ENCODE measurements at places on chromosomes 1 and 21.

DNA sequence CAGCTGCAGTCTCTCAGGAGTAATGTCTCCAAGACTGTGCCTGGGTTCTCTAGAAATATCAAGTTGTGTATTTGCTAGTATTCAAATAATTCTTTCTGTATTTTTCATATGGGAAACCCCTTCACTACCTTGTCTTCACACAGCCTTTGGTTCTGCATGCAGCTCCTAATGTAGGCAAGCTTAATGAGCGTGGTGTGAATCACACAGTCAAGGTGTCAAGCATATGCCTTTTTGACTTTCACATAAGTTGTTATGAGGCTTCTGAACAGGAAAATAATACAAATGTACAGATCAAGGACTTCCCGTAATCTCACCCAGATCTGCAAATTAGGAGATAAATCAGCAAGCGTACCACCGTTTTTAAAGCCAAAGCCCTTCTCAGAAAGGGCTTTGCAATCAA is at the start of gene FCRL3:
TSS of gene FCRL3 (minus strand) at position 38 of the 400 bp plus-strand sequence. CDS start 280 bp downstream, outside the sequence.
- no peak for DNase-seq

GRCh38 chr1:183804916-183805841 is at the start of gene RGL1:
TSS of gene RGL1 (plus strand) at chr1:183805120. CDS start at chr1:183805298, 178 bp downstream.
- DNase-seq: peak; percentile 93

DNA sequence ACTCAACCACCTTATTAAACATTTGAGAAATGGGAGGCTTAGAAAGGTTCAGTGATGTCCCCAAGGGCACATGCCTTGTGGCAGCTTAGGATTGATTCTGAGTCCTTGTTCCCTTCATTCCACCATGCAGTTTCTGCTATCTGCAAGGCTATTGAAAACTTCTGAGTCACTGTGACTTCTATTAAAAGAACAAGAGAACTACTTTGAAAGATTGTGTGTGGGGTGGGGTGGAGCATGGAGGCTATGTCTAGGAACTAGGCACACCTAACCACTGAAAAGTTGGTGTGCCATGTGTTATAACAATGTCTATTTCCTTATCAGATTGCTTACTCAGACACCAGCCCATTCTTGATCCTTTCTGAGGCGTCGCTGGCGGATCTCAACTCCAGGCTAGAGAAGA is 10.8 kb downstream of the MTARC1 start:
- DNase-seq: peak; percentile 49

DNA sequence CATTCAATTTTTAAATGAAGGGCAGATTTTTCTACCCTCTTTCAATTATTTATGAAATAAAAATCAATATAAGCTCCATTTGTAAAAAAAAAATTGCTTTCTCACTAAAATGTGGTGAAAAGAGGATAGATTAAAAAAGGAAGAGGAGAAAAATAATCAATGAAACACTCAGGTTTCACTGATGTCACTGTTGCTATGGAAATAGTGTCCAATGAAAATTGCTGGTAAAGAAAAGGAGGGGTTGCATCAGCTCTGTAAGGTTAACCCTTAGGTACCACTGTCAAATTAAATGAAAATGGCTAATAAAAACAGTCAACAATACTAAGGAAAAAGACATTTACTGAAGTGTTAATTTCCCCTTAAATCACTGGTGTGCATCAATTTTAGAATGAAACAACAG is 91.6 kb upstream of the TTC39A start:
- DNase-seq: peak; percentile 34

DNA sequence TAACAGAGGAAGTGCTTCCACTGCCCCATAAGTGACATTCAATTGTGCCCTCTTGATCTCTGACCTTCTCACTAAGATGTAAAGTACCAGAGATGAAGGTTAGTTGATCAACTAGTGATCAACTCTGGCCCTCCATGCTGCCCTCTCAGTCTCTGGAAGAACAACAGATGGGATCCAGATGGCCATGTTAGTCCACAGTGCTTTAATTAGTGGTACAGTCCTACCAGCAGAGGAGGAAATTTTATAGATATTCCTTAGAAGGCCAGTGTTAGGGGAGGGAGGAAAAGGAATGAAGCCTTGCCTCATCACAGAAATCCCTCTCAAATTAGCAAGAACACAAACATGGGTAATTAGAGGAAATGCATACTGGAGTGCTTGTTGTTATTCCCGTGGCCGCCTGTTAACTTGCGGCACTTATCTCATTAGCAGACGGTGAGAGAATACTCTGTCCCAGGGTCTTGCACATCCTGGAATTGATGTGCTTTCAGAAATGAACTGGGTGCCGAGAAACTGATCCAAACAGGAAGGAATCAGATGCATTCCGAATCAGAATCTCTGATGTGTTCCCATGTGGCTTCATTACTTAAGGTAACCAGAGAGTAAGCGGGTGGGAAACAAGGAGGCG is 91.1 kb upstream of the RGS4 start:
- DNase-seq: no peak

DNA sequence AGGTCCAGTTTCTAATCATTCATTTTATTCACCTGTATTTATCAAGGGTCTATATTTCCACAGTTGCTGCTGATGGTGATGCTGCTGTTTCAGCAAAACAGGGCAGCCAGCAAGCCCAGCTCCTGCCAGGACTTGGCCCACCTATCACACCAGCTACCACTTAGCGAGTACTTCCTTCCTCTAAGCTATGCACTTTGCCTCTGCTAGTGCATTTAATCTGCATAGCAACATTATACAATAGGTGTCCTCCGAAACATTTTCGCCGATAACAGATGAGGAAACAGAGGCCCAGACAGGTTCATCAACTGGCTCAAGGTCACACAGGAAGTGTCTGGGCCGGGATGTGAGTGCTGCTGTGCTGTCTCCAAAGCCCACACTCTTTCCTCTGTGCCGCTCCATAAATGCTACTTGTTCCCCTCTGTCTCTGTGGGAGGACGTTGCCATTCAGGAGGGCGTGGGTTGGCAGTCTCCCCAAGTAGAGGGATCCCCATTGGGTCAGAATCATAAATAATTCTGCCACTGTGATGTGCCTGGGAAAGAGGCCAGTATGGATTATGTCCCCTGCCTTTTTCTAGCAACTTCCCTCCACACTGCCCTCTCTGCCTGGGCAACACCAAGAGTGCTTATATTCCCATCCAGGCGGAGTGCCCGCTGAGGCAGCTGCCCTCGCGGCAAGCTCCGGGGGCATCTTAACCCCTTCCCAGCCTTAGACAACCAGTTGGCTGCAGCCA is 9.4 kb upstream of the PLEKHA6 start:
- DNase-seq: peak; percentile 44

- no peak for DNase-seq
These were observed 41.3 kb downstream of the ICOSLG start for GRCh38 chr21:44199448-44199847.

DNA sequence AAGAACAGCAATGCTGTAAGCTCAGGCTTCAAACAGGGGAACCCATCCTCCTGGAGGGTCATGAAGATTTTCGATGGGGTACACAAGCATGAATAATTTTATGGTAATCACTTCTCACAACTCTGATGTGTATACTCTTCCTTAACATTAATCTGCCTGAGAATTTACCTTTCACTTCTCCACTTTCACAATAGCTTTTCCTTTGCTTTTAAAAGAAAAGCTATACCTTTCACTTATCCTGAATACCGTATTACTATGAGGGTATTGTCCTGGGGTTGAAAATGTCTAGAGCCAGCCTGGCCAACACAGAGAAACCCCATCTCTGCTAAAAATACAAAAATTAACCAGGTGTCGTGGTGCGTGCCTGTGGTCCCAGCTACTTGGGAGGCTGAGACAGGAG is 12.7 kb upstream of the ZYG11B start:
- DNase-seq: no peak

- no peak for DNase-seq
These were observed 19.7 kb downstream of the FGGY start for GRCh38 chr1:59316497-59317128.

DNA sequence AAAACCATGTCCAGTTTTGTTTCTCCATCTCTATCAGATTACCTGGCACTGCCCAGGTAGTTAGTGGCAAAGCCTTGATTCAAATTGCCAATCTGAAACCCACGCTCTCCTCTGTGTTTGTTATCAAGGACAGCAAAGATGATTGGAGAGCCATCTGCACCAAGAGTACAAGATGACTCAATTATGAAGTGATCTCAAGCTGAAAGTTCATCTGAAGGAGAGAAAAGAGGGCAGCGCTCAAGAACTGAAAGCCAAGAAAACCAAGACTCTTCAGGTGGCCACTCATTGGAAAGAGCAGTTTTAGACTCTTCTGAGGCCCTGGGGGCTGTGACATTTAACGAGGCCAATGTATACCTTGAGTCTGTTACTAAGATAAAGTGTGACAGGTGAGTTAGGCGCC is 13.8 kb downstream of the RXRG start:
- no peak for DNase-seq

GRCh38 chr21:33769057-33769456 is 126.8 kb downstream of the ITSN1 start:
- no peak for DNase-seq

DNA sequence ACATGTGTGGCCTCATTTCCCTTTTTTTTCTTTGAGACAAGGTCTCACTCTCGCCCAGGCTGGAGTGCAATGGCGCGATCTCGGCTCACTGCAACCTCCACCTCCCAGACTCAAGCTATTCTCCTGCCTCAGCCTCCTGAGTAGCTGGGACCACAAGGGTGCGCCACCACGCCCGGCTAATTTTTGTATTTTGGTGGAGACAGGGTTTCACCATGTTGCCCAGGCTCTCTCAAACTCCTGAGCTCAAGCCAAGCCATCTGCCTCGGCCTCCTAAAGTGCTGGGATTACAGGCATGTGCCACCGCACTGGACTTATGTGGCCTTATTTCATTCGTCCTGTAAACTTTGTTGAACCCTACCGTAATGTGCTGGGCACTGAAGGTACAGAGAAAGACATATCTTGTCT is 569 bp upstream of the WARS2 start:
- peak; percentile 33 for DNase-seq

- no peak for DNase-seq
These were observed 15.5 kb downstream of the CLIC6 start for GRCh38 chr21:34684174-34684876.

DNA sequence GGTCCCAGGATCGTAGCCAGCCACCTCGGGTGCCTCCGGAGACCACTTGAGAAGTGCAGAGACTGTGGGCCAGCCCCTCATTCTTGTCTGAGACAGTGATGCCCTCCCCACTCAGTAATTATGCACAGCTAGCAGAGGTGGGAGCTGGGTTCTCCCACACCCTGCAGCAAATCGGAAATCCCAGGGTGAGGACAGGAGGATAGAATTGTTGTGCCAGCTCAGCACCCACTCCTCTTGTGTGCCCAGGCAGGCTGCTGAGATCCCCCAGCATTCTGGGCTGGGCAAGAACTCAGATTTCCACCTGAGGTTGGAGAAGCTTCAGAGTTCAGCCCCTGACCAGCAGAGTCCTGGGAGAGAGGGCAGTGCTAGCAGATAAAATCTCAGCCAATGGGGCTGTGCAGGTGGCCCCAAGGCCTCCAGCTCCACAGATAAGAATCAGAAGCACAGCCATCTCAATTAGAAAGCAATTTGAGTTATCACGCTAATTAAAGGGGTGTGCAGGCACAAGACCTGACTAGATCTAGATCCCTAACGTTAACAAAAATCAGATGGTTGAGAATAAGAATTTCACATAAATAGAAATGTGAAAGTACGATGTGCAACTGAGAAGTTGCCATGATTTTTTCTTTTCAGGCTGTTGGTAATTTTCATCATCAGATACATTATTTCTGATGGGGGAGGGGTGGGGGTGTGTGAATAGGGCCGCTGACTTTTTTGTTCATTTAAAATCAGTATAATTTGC is 45.5 kb upstream of the IRF2BP2 start:
- no peak for DNase-seq

GRCh38 chr1:93501829-93502369 is 54.0 kb downstream of the FNBP1L start:
- no peak for DNase-seq

GRCh38 chr1:205594846-205595245 is 37.0 kb downstream of the ELK4 start:
- DNase-seq: no peak

DNA sequence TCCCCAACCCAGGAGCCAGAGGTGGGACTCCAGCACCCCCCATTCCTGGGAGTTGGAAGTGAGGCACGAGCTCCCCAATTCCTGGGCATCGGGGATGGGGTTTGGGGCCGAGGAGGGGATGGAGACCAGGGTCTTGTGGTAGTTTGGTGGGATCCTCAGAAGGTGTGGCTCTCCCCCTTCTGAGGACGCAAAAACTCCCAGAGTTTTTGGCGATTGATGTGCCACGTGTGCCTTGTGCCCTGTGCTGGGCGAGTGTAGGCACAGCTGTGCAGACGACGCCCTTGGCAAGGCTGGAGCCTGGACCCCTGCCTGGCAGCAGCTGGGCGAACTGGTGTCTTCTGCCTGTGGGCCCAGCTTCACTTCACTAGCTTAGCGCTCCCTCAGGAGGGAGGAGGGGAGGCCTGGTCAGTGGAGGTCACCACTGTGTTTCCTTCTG is 2.6 kb downstream of the GUK1 start:
- no peak for DNase-seq

DNA sequence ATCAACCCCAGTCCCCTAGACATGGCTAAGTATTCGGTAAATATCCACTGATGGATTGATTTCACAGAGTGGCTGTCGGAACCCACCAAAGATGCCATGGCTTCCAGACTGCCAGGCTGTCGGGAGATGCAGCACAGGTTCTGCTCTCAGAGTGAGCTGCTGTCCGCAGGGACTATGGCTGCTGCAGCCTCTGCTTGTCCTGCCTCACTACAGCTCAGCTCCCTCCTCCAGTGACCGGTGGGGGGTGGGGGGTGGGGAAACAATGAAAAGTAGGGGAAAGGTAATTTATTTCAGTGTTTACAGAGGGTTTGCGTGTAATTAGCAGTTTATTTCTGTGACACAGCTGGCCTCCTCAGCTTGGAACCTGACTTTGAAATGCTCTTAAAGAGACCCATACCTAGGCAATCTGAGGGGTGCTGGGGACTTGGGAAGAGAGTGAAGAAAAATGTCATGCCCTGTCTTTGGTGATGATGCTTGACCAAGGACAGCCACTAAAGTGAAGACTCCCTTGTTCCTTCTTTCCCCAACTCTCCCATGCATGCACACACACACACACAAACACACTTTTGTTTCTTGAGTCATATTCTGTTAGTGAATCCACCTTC is 109.0 kb downstream of the CACNA1E start:
- no peak for DNase-seq

GRCh38 chr1:220991959-220992704 is 112.9 kb downstream of the HLX start:
- no peak for DNase-seq

- DNase-seq: peak; percentile 74
These were observed 25.7 kb downstream of the GPR161 start for GRCh38 chr1:168110896-168111545.

DNA sequence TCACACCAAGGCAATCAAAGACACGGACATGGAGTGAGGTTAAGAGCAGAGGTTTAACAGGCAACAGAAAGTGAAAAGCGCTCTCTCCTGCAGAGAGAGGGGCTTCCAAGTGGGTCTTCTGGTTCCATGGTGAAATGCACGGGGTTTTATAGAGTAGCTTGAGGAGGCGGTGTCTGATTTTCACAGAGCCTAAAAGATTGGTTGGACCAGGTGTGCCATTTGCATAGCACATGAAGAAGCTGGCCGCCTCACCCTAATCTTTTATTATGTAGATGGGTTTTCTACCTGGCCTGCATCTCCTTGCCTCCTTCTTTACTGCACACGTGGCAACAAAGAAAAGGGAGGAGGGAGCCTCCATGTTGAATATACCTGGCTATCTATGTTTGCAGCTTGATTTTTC is 197.3 kb downstream of the RYR2 start:
- no peak for DNase-seq

GRCh38 chr1:215779729-215780128 is 212.6 kb downstream of the KCTD3 start:
- DNase-seq: no peak

Measured in suppressor macrophage (primary cell).